ENCODE measurements at places on chromosomes 16 and 17. TPM values are rescaled to one million over a fixed set of nuclear protein-coding genes. Genes with fewer than 3 reads are reported as not detected.

- no peak for DNase-seq
Measured at GRCh38 chr17:30148376-30148775, 31.8 kb downstream of the NSRP1 start.

- no peak for DNase-seq
Measured at GRCh38 chr17:5396612-5397011, 22.9 kb downstream of the NUP88 start.

GRCh38 chr16:67598527-67598926 lies 36.2 kb downstream of the CTCF start:
- DNase-seq = no peak

GRCh38 chr17:57938061-57938502 lies 17.1 kb downstream of the CUEDC1 start:
- DNase-seq = no peak

The DNAH9 gene
- not detected for total RNA-seq

DNA sequence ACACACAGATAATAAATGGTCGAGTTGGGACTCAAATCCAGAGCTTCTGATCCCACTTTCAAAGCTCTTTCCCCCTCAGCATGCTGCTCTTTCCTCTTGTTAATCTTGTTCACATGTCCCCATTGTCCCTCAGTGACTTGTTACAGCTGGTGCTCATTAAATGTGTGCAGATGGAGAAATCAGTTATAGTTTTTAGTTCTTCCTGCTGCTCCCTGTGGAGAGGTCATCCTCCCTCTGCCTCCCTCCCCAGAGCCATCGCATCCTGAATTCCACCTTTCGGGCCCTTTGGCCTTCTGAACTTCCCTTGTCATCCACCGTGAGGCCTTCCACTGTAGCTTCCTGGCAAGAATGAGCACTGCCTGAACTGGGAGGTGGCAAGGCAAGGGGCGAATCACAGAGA lies 179.6 kb downstream of the WSCD1 start:
- DNase-seq = no peak

DNA sequence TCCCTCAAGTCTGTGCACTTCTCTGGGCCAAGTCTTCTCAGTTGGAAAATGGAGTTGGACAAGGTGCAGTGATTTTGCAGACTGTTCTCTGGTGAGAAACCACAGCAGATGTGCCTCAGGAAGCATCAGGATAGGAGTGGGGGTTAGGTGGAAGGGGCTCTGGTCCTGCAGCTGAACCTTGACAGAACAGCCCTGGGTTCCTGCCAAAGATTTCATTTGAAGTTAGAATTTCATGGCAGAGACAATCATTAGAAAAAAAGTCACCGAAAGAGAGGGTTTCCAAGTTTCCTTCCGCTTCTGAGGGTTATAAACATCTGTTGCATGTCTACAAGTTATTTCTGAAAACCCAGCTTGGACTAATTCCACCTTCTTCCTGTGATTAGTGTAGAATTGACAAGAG lies 80.4 kb upstream of the IRX3 start:
- DNase-seq = no peak

DNA sequence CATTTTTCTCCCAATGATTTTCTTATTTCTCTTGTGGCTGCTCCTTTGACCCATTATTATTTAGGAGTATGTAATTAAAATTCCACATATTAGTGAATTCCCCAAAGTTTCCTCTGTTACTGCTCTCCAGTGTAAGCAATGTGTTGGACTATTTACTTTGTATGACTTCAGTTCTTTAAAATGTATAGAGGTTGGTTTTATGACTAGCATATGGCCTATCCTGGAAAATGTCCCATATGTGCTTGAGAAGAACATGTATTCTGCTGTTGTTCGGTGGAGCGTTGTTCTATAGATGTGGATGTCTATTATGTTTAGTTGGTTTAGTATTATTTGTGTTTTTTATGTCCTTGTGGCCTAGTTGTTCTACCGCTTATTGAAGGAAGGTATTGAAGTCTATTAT lies 6.0 kb upstream of the NT5M start:
- DNase-seq = no peak

DNA sequence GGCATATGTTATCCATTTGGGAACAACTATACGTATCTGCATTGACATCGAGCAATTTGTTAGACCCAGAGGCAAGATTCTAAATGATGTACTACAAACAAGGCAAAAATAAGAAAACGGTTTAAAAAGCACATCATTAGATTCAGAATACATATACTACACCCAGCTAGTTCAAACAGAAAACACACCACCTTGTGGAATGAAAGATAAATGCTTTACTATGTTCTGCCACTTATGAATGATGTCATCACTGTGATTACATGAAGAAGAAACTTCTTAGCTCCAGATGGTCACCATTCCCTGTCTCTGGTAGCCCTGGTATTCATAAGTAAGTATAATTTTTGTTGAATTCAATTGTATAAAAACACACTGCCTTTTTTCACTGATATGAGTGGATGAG lies 7.8 kb downstream of the NACA2 start:
- DNase-seq = no peak

- no peak for DNase-seq
Measured at GRCh38 chr17:39178536-39178935, 12.6 kb upstream of the ARL5C start.

The PRR35 gene
- total RNA-seq = not detected

DNA sequence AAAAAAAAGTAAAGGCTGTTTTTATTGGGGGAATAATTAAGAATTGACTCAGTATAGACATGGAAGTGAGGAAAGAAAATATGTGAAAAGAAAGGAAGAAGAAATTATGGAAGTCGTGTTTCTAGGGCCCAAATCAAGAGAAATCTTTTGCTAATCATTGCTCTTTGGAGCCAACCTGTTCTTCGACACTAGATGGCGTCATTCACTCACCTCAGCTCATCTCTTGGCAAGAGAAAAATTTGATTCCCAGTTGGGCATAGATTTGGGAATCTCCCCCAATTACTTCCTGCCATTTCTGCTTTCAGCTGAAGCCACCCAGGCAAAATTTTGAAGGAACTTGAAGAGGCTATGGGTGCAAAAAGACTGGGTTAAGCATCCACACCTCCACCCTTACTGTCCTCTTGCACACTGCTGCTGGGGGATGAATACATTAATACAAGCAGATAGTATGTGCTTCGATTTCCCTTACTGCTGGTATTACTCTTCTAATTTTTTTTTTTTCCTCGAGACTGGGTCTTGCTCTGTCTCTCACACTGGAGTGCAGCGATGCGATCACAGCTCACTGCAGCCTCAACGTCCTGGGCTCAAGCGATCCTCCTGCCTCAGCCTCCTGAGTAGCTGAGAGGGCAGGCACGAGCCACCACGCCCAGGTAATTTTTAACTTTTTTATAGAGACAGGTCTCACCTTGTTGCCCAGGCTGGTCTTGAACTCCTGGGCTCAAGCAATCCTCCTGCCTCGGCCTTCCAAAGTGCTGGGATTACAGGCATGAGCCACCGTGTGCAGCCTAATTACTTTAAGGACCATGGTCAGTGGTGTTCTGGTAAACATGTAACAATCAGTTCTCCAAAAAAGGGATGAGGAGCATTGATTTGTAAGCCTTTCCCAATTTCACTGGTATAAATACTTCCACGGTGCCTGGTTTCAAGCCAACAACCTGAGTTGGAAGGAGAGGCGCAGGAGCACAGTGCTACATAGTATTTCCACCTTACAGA lies 13.5 kb downstream of the PSMD7 start:
- DNase-seq = no peak

- DNase-seq = no peak
Measured at GRCh38 chr17:1095090-1095852, 84.5 kb downstream of the ABR start.

DNA sequence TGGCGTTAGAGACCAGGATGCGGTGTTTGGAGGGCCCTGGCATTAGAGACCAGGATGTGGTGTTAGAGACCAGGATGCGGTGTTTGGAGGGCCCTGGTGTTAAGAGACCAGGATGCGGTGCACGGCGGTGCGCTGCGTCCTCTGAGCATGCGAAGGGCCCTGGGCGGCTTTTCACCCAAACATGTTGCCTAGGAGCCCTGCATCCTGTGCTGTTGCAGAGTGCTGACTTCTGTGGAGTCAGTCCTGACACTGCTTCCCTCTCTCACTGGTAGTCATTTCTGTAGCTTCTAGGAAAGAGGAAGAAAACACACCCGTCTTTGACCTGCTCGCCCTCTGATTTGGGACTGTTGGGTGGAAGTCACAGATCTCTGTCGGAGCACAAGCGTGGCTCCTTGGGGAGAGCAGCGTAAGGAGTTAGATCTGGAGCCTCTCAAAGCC lies 141.2 kb downstream of the LAT start:
- no peak for DNase-seq

- no peak for DNase-seq
Measured at GRCh38 chr17:76063875-76064546, 8.3 kb downstream of the SRP68 start.

The TMEM88 gene
- total RNA-seq = 3.4 TPM

DNA sequence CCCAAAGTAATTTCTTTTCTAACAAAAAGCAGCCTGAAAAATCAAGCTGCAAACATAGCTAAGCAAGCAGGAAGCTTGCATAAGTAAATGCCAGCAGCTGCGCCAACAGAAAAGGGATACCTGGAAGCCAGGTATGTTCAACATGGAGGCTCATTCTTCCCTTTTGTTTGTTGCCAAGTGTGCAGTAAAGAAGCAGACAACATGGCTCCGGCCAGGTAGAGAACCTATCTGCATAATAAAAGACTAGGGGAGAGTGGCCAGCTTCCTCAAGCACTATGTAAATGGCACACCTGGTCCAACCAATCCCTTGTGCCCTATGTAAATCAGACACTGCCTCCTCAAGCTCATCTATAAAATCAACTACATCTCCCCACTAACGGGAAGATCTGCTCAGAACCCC lies 1407.0 kb downstream of the CDH11 start:
- no peak for DNase-seq

All from osteocyte (in vitro differentiated cells).